ENCODE measurements at places on chromosomes 5 and 9.
A peak's percentile ranks its signal among the peaks of the same experiment; 100 is the strongest.

GRCh38 chr5:68329554-68330255 lies 114.1 kb downstream of the PIK3R1 start:
- DNase-seq: no peak

DNA sequence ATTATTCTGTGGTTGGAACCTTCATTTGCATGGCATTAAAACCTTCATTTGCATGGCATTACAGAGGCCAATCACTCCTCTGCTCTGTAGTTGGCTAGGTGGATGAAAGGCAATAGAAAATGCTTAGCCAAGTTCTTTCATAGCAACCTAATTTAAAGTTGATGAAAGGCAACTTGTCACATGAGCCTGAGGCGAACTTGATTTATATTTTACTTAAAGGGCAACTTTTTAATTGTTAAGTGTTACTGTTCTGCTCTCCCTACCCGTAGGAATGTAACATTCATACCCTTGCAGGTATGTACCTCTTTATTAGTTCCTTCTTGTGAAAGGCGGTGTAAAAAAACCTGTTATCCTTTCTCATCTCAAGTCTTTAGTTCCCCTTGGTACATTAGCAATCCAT lies 7.9 kb upstream of the ERMP1 start:
- no peak for DNase-seq

DNA sequence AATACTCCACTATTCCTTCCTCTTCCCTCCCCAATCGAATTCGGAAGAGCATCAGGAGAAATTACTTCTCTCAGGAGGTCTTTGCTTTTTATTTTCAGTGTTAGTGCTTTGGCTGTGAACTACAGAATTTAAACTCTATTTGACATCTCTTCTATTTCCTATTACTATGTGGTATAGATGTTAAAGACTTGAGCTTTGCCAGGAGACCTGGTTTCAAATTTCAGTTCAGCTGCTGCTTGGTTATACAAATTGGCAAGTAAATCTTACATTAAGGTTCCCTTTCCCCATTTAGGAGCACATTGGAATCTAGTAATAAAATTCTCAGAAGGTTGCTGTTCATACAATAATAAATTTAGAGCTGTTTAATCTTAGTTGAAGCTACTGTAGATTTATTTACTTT lies 13.1 kb downstream of the UHRF2 start:
- DNase-seq: no peak

GRCh38 chr9:20023210-20023905 lies 234.5 kb upstream of the SLC24A2 start:
- DNase-seq: no peak

DNA sequence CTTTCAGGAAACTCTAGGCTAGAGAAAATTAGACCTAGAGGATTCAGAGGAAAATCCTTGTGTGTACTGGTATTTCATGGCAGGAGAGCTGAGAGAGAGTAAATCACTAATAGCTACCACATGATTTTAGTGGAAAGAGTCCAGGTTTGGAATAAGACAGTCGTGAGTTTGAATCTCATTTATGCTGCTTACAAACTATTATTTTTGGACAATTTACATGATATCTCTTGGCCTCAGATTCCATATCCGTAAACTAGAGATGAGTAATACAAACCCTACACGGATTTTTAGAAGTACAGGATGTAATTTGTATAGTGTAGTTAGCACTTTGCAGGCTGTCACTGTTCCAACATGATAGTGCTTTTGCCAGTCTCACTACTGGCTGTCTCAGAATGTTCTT lies 2.7 kb downstream of the IL31RA start:
- DNase-seq: no peak

- DNase-seq: no peak
Observed at GRCh38 chr5:170662966-170663365, 120.6 kb upstream of the GABRP start.

DNA sequence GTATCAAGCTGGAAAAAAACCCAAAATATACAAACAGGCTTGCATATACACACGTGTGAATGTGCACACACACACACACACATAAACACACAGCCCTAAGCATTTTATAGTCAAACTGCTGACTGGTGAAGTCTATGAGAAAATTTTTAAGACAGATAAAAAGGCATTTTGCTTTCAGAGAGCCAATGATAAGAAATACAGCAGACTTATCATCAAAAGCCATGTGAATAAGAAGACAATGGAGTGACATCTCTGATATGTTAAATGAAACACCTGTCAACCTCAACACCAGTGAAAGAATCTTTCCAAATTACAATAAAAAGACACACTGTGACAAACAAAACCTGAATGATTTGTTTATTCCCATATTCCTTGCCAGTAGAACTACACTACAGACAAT lies 233.3 kb downstream of the CDH9 start:
- DNase-seq: no peak

GRCh38 chr9:77851882-77852595 lies 179.6 kb downstream of the GNAQ start:
- no peak for DNase-seq

DNA sequence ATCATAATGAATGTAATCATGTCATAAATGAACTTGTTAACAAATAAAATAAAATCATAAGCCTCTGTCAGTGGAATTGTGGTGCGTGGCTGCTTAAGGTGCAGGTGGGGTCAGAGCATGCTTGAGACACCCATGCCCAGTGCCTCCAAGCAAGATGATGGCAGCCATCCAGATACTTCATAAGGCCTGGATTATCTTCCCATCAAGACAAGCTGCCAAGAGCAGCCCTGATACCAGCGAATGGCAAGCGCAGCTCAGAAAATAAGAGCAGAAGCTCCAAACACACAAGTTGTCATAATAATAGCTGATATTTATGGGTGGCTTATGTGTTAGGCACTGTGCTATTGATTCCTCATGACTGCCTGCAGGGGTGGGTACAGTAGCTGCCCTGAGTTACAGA lies 21.8 kb upstream of the LMX1B start:
- no peak for DNase-seq

- no peak for DNase-seq
Observed at GRCh38 chr9:116904165-116904564, 217.1 kb downstream of the TRIM32 start.

GRCh38 chr5:150144879-150145278 lies 10.8 kb downstream of the PDGFRB start:
- no peak for DNase-seq

DNA sequence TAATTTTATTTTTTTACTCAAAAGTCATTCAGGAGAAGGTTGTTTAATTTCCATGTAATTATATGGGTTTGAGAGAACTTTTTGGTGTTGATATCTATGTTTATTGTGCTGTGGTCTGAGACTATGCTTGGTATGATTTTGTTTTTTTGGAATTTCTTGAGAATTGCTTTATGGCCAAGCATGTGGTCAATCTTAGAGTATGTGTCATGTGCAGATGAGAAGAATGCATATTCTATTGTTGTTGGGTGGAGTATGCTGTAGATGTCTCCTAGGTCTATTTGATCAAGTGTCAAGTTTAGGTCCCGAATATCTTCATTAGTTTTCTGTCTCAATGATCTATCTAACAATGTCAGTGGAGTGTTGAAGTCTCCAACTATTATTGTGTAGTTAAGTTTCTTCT lies 134.9 kb downstream of the HMHB1 start:
- no peak for DNase-seq

- no peak for DNase-seq
Observed at GRCh38 chr5:39661026-39661779, 236.4 kb upstream of the DAB2 start.

GRCh38 chr5:60036192-60036938 lies 142.8 kb upstream of the PDE4D start:
- DNase-seq: no peak

DNA sequence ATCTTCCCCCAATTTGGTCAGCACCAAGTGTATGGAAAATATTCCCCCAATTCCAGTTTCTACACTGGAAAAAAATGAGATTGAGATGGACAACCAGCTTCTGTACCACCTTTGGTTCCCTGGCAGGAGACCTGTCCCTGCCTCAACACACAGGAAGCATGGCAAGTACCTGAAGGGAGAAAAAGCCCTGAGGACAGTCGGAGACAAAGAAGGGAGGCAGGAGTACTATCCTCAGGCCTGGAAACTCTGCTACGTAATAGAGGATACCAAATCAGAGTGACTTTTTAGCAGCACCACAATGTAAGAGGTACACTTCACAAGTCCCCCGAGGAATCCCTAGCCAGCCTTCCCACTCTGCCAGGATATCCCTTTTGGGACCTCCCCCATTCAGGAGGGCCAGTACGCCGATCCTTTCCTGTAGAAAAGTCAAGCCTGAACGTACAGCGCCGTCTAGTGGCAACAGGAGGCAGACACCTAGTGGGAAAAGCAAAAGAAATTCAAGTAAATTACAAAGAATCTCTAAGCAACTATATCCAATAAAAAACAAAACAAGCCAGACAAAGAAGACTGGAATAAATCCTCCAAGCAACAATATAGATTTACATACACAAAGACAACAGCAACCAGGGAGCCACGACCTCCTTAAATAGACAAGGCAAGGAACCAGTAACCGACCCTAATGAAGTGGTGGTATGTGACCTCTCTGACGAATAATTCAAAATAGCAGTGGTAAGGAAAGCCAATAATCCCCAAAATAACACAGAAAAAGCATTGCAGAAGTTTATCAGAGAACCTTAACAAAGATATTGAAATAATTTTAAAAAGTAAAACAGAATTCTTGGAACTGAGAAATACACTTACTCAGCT lies 63.3 kb upstream of the SLCO6A1 start:
- DNase-seq: peak; percentile 22

DNA sequence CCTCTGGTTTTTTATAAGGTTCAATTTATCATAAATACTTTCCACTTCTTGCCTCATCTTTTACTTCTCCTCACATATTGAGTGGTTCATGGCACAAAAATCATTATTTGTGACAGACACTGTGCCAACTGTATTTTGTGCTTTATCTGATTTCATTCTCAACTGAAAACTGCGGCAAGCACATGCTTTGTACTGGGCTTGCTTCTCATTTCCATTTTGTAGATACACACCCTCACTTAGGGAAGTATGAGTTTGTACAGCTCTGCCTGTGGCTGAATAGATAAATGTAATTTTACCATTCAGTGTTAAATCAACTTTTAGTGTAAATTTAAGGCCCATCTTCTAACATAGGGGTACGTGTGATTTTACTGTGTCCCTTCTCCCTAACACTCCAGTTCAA lies 83.6 kb downstream of the ANXA2R start:
- DNase-seq: no peak

DNA sequence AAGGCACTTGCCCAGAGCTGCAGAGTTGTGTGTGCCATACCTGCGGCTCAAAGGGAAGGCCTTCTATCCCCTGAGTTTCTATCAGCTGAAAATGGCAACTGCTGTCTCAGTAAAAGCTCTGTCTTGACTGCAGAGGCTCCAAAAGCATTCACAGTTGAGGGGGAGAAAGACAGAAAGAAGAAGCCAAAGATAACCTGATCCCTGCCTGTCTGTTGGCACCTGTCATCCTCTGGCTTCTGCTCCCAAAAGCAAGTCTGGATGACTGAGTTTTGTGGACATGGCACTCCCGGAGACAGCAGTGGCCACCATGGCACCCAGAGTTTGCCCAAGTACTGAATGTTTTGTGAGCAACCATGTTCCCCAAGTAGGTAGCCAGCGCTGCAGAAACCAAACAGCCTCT lies 176.6 kb downstream of the NR3C1 start:
- DNase-seq: no peak

- no peak for DNase-seq
Observed at GRCh38 chr5:146866263-146866662, 12.3 kb downstream of the PPP2R2B start.

DNA sequence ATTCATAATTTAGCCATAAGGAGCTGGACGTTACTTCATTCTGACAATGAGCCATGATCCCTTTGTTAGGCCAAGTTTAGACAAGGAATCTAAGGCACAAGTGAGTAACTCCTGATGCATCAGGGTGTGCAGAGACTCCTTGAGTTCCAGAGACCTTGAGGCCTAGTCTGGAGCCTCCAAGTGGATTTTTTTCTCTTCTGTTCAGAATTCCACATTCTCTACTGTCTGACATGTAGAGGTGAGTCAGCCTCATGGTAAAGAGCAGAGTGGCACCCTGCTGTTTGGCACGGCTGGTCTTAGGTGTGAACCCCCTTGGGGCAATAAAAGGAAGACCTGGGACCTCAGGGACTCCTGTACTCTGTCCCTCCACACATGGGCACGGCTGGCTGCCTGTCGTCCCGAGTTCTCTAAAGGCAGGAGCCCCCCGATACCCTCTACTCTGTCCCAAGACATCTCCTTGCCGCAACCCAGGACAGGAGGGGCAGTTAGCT lies 22.0 kb upstream of the TGFBI start:
- DNase-seq: no peak

Data from erythroblast (primary cell).